ENCODE measurements at places on chromosomes 13 and 19.
A peak's percentile ranks its signal among the peaks of the same experiment; 100 is the strongest.

DNA sequence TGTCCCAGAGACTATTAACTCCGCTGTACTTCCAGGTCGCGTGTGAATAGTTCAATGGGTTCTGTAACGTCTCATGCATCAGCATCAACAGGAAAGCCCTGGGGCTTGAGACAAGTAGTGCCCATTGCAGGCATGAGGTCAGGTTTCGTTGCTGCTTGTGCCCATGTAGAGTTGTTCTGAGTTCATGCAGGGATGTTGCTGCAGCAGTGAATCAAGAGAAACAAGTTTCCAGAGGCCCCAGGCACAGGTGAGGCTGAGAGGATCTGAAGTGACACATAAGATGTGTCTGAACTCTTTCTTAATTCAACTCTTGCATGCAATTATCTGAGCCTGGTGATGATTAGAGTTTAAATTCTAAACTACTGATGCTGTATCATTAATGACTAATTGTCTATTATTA is 8.6 kb upstream of the ZNF283 start:
- no peak for DNase-seq

- no peak for DNase-seq
Observed at GRCh38 chr13:50236898-50237318, 221.7 kb downstream of the KCNRG start.

- DNase-seq = no peak
Observed at GRCh38 chr13:35159041-35159440, 217.0 kb downstream of the NBEA start.

GRCh38 chr13:72523593-72523992 is 203.8 kb downstream of the MZT1 start:
- DNase-seq = no peak

- peak; percentile 76 for DNase-seq
Observed at GRCh38 chr13:78603240-78603957, at the start of gene POU4F1. TSS of gene POU4F1 (minus strand) at chr13:78603552. CDS start at chr13:78603326, 226 bp downstream.

GRCh38 chr19:10520652-10521318 is 3.5 kb upstream of the S1PR5 start:
- DNase-seq = no peak

DNA sequence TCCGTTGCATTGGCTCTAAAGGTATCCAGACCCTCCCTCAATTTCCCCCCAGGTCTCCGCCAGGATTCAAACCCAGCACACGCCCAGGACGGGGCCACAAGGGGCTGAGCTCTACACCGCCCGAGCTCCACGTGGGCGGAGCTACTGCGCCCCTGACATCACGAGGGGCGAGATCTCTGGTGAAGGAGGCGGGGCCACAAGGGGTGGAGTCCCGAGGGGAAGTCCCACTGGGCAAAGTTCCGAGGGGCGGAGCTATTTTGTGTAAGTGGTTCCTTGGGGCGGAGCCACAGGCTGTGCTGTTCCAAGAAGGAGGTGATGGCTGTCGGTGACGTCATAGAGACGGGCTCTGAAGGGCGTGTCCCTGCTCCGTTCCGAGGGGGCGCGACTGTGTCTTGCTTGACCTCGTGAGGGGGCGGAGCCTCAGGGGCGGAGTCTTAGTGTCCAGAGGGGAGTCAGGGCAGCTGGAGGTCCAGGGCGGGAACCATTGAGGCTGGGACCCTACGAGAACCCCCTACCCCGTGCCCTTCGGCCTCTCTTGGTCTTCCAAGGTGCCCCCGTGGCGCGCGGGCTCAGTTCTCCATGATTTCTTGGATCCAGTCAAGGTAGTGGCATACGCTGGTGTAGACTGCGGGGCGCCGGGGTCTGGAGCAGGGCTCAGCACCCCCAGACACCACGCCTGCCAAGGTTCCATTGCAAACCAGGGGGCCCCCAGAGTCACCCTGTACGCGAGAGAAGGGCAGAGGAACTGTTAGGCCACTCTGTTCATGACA is 1.3 kb upstream of the KLK8 start:
- DNase-seq = peak; percentile 36

DNA sequence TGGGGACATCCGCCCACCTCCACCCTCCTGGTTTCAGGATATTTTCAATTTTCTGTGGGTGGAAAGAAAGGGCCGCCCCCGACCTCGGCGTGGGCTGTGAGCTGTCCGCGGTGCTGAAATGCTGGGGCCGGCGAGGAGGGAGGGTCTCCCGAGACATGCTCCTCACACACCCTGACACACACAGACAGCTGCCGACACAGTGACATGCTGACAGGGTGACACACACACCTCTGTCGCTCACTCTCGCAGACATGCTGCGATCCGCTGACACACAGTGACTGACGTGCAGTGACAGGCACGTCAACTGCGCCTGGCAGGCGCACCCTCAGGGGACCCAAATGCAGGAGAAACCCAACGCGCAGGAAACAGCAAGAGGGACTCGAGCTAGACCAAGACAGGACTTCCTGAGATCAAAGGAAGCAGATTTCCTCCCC is 25.1 kb upstream of the MEIS3 start:
- no peak for DNase-seq

GRCh38 chr13:62633448-62633847 is 1217.8 kb upstream of the PCDH20 start:
- DNase-seq = no peak

DNA sequence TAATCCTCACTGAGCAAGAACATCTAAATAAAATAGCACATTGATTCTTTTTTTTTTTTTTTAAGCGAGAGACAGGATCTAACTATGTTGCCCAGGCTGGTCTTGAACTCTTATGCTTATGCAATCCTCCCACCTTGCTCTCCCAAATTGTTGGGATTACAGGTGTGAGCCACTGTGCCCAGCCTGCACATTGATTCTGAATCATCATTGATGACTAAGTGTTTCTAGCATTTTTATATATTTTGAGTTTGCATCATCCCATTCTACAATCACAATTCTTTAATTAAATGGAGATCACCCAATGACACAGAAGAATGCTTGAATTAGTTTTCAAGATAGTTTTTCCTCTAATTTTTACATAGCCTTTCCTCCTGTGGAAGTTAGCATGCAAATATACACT is 354.1 kb downstream of the KLF5 start:
- DNase-seq = no peak

GRCh38 chr19:34490141-34490766 is 8.7 kb downstream of the WTIP start:
- DNase-seq = no peak

GRCh38 chr13:29522044-29522685 is 73.3 kb downstream of the SLC7A1 start:
- DNase-seq = no peak

DNA sequence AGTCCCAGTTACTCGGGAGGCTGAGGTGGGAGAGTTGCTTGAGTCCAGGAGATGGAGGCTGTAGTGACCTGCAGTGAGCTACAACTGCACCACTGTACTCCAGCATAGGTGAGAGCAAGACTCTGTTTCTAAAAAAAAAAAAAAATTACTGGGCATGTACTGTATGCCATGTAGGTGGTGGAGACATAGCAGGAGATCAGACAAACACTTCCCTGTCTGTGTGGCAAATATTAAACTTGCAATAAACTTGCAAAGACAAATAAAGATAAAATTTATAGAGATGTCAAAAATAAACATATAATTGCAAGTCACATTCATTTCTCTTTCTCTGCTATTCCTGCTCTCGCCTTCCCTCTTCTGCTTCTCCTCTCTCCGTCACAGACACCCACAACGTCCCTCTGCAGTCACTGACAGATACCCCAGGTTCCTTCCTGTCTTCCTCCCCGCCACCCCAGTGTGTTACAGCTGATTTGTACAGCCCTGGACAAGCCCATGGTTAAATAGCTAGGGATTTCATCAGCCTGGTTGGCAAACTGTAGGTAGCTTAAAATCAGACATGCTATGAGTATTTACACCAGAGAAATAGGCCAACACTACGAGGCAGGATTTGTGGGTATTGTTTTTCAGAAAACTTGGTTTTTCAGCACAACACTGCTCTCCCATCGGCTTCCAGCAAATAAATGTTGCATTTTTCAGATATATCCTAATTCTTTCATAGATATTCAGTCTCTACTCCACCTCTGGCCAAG is 1.3 kb upstream of the CD177 start:
- DNase-seq = no peak

DNA sequence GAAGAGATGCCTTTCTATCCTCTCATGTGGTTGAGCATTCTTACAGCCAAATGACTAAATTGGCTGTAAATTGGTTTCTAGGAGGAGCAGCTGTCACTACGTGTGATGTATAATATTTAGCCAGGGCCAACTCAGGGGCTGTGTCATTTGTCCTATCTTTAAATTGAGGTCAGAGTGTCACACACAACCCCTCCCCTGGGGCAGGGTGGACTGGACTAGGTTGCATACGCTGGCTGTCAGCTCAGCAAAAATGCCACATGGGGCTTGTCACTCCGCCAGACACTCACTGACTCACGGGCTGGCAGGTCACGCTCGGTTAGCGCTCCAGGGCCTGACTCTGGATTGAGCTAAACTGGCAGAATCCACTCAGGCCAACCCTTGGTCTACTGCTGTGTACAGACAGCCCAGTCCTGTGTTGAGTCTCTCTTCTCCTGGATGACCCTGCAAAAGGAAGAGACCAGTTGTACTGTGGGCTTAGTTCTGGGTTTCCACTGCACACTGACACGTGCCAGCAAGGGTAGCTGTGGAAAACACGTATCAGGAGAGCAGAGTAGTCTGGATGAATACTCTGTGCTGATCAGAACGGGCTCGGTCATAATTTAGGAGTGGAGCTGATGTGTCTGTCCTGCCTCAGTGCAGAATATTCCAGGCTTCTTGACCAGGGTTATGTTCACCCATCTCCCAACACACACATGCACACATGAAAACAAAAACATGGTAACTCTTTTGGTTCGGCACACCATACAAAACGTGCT is 29.1 kb downstream of the SHISA2 start:
- DNase-seq = no peak

DNA sequence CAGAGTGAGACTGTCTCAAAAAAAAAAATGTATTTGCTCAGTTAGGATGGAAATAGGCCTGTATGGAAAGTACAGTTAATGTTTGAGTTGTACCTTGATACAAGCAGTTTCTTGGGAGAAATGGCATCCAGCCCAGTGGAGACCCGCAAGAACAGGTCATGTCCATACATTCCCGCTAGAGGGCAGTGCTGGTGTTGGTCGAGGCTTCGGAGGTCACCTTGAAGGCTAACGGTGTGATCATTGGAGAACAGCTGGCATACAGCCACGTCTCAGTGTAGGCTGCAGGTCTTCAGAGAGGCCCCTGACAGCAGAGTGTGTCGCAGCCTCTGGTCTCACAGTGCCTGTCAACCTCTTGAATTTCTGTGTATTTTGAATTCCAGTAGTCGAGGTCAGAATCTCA is 7.5 kb downstream of the ZNF610 start:
- peak; percentile 50 for DNase-seq

- no peak for DNase-seq
Observed at GRCh38 chr19:8206147-8207087, 2.8 kb upstream of the CERS4 start.

DNA sequence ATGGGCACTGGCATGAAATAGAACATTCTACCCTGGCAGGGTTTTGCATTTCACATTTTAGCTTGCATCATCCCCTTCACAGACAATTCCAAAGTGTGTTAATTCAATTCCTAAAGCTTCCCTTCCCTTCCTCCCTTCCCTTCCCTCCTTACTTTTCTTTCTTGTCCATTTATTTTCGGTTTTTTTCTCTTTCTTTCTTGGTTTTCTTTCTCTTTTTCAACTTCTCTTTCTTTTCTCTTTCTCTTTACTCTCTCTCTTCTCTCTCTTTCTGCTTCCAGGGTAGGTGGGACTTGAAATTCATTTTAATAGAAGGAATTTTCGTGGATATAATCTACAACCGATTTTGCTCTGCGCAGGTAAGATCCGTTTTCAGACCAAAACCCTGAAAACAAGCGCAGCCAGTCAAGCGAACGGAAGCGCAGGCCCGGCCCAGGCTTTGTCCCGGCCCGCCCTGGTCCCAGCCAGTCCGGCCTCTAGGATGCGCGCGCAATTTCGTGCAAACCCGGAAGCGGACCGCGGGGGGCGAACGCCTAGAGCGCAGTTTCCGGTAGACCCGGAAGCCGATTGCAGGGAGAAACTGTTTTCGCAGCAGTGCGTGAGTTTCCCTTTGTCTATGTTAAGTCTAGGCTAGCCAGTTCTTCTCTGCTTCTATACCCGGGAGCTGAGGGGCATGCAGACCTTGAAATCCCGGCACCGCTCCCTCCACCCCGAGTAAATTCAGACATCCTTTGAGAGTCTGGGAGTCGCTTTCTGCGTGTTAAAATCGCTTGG is at the start of gene ZNF528:
Gene ZNF528 (plus strand): TSS at position 540 of the 771 bp plus-strand sequence. CDS start 4,165 bp downstream, outside the sequence.
- DNase-seq = peak; percentile 94

GRCh38 chr13:107119989-107120881 is 552.3 kb upstream of the ARGLU1 start:
- DNase-seq = no peak

DNA sequence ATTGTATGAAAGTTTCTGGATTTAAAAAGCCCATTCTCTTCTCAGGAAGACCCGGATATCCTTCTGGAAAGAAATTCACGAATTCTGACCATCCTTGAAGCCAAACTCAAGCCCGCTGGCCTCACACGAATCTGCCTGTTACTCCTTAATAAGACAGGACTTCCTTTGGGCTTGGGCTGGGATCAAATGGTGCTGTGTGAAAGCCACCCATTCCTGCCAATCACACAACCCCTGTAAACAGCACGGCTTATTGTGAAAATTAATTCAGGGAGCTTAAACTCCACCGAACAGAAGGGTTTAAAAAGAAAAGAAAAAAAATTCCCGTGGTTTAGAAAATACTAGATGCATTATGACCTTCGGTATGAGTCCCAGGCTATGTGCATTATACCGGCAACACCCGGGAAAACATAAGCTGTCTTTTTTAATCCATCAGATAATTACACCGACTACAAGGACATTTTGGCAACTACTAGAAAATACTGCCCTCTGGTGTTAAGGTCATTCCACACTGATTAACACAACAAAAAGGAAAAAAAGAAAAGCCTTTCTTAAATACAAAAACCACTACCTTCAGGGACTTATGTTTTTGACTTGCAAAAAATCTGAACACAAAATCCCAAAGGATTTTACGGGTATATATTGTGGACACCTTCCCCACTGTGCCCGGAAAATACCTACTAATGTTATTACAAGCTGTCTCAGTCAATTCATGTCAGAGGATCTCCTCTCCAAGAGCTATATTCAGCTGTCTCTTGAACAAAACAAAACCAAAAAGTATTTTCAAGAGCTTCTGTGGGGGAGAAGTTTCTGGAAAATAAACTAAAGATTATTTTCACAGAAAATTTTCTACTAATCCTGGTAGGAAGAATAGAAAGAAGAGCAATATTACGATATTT is 76.0 kb upstream of the LSM14A start:
- DNase-seq = no peak

DNA sequence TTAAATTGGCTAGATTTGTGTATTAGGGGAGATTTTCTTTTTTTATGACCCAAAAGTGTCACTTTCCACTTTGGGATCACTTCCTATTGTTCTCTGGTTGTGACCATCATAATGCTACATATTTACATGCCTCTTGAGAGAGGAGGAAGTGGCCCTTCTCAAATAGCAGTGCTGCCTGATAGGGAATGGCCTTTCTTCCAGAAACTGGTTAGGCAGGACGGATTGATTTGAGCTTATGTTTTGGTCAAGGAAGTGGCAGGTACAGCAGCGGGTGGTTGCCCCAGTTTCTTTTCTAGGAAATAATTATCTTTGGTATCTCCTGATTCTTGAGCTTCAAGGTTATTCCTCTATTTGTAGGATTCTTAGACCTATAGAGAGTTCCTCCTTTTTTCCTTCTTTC is 21.9 kb upstream of the WTIP start:
- no peak for DNase-seq
